ENCODE measurements at places on chromosomes 6 and 20.
A peak's percentile ranks its signal among the peaks of the same experiment; 100 is the strongest.

- no peak for DNase-seq
Observed at GRCh38 chr6:152905551-152906299, 77.1 kb downstream of the FBXO5 start.

DNA sequence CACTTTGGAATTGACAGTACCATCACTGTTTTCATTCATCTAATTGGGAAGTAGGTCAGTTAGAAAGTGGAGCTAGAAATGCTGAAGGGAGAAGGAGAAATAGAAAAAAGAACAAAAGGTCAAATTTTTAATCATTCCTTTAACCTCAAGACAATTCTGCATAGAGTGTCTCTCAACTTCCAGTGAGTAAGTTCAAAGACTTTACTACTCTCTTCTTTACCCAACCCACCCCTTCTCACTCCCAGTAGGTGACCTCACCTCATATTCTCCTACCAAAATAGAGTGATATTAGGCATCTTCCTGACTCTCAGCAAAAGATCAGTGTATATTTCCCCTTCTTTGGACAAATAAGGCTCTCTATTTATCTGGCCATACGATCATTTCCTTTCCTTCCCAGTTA is 340.0 kb upstream of the JAG1 start:
- DNase-seq = no peak

DNA sequence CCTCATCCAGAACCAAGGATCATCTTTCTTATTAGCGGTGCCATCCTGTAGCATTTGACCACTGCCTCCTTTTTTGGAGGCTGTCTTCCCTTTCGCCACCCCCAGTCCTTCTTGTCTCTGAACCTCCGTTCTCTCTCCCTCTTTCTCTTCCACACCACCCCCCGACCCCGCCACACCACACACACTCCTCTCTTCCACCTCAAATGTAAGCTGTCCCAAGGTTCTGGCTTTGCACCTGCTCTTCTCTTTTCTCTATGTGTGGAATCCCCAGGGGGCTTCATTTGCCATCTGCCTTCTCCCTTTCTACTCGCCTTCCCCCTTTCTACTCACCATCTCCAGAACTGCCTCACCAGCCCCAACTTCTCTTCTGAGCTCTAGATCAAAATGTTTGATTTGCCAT is 111.3 kb upstream of the CDYL start:
- DNase-seq = no peak

DNA sequence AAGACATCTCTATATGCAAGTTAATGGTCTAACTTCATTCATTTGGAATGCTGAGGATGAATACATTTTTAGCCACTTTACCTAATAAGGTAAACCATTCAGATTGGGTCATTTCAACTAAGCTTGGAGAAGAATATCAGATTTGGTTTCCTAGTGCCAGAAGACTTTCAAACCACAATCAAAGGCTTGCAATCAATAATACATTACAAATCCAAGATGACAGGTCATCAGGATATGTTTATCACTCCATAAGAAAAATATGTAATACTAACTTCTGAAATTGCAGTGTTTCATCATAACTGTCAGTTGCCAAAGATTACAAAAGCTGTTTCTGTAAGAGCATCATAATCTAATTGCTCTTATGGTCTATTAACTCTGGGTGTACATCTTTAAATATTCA is 654.0 kb downstream of the COL12A1 start:
- no peak for DNase-seq

DNA sequence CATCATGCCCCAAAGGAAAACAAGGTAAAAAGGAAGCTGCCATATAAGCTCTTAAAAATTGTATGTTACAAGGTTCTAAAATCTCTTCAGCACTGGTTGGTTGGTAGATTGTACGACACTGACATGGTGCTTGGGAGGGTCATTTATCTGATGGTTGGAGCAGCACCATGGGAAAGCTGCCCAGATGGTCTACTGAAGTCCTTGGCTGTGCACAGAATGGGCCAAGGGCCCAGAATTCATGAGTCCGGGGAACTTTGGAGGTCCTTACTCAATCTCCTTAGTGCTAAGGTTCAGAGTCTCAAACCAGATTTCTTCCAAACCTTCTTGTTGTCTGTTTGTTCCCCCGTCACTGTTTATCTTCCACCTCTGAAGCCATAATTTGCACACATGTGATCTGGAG is 314.4 kb downstream of the ESR1 start:
- no peak for DNase-seq

DNA sequence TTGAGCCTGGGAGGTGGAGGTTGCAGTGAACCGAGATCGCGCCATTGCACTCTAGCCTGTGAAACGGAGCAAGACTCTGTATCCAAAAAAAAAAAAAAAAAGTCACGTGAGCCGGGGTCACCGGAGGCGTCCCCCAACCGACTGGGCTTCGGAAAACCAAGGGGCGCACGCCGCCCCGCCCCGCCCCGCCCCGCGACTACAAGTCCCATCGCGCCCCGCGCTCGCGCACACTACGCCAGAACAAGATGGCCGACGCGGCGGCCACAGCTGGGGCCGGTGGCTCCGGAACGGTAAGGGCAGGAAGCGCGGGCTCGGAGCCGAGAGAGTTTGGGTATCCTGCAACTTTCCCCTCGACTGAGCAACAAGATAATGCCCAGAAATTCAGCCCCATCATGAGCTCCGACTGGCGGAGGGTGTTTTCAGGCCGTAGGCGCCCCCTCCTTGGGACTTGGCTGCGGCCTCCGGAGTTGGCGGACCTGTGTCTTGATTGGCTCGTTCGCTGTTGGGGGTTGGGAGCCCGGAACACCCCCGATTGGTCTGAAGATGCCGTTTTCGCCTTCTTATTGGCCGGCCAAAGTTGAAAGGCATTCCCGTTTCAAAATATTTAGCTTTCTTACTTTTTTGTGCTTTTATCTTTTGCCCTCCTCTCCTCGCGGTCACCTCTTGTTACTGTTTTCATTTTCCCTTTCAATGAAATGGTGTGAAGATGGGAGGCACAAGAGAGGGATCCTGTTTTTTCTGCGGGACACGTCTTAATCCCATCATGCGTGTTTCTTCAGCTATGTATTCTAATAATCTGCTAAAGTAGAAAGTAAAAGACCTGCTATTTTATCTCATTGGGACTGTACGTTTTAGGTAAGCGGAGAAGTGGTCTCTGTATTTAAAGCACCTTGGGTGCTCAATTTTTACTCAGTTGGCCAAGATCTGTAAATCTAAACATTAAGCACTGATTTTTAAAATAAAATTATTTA is at the start of gene TAF8:
Gene TAF8, plus strand, starts transcription at position 228 of the 971 bp plus-strand sequence. Its CDS starts 18 bp downstream, at position 246.
- DNase-seq = peak; percentile 60

- no peak for DNase-seq
Observed at GRCh38 chr6:100420711-100421110, 44.0 kb downstream of the SIM1 start.

- no peak for DNase-seq
Observed at GRCh38 chr6:166952567-166953486, 3.5 kb downstream of the RNASET2 start.

DNA sequence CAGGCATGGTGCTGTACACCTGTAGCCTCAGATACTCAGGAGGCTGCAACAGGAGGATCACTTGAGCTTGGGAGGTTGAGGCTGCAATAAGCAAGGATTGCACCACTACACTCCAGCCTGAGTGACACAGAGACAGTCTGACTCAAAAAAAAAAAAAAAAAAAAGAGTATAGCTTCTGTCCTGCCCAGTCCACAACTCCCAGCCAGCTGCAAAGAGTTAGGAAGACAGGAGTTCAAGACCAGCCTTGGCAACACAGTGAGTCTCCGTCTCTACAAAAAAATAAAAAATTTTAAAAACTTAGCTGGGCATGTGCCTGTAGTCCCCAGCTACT is 28.3 kb upstream of the TLDC2 start:
- DNase-seq = no peak

DNA sequence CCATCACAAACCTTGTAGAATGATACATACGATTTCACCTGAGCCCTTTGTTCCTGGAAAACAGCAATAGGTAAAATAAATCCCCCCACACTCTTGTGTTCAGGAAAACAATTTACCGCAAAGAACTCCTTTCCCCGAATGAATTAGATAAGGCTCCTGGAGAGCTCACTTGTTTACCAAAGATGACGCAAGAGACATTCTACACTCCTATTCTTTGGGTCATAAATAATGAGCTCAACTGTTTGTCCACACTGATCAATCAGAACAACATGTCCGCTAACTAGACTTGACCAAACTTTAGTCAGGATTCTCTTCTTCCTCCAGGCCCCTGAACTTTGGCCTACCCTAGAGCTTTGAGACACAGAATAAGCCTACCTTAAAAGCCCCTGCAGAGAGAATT is 271.9 kb upstream of the OPRM1 start:
- no peak for DNase-seq

GRCh38 chr20:47358672-47359529 is 2.4 kb upstream of the ZMYND8 start:
- DNase-seq = no peak

DNA sequence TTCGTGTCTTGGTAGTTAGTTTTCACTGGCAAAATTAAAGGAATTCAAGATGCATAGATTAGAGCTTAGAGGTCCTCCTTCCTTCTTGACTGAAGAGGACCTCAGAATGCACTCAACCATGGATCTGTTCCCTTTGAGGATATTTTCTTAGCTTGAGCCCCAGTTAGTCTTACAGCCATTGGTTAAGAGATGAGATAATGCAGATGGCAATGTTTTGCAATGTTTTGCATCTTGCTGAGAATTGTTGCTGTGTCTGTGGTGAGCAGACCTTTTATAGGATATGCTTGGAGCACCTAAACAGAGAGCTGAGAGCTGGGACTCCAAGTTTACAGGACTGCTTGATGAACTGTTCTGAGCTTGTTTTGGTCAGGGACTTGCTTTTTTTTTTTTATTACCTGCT is 107.5 kb downstream of the TMEM170B start:
- no peak for DNase-seq

DNA sequence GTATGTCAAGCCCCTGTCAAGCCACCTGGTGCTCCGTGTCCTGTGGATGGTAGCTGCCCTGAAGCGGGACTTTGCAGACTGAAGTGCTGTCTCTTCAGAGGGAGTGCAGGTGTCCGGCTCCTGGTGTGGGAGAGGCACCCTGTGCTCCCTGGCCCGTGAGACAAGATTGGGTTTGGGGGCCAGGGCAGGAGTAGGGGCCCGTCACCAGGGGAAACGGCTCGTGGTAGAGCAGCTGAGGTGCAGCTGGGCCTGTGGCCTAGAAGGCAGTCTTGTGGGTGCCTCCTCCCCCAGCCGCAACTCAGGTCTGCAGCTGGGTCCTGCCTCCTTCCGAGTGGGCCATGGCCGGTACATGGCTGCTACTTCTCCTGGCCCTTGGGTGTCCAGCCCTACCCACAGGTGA is at the start of gene PTCRA:
Gene PTCRA, plus strand, starts transcription at position 322 of the 400 bp plus-strand sequence. Its CDS starts 17 bp downstream, at position 339.
- DNase-seq = no peak

DNA sequence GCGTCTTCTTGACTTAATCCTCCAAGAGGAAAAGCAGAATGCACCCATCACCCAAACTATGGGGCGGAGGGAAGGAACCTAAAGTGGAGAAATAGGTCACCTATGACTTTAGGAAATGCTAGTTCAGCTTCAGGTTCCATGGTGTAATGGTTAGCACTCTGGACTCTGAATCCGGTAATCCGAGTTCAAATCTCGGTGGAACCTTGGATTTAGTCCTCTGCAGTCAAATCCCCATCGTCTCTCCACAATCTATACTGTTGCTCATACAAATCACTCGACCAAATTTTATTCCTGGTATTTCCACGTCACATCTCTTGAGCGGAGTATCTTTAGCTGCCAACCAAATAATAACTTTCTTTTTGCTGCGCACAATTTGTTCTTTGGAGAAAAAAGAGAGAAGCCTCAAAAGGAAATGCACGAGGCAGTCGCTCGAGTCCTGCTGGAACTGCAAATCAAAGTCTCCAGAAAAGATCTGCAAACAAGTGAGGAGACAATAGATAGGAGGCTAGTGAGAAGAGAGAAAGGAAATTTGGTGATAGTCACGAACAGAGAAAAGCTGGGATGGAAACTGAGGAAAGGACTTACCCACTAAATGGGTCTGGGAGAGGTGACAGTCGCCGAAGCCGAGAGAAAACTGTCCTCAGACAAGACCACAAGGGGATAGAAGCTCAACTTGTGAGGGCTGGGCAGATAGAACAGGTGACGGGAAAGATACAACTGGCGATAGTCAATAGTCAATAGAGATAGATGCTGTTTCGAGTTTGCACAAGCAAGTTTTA is 16.6 kb downstream of the POM121L2 start:
- no peak for DNase-seq

DNA sequence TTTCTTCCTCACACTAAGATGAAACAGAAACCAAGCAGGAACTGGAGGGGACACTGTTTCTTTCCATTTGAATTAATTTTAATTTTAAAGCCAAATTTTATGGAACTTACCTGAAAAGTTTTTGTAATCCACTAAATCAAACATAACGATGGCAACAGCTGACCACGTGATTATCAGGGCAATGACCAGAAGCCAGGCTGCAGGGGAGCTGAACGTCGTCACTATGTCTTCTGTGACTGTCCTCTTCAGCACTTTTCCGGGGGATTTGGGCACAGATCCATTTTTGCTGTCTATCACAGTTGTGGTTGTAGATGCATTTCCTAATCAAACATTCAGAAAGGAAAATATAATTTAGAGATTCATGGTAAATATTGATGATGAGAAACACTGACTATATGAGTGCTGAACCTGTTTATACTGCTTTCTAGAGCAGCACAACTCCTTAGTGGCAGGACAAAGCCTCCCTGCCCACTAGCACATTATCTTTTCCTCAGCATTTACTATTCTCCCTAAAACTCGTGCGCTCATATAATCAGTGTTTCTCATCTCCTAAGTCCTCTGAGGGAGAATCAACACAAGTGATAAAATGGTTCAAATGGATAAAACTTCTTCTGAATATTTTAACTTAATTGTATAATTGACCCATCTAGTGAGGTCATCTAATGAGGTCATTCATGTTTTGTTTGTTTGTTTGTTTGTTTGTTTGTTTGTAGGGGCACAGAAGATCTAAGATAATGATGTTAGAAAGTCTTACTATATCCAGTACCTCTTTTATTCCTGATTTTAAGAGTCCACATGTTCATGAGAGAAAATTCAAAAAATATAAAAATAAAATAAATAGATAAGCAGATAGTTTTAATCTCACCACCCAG is 65.7 kb downstream of the TRDN start:
- no peak for DNase-seq

- DNase-seq = no peak
Observed at GRCh38 chr6:129980821-129981220, 37.6 kb upstream of the L3MBTL3 start.

DNA sequence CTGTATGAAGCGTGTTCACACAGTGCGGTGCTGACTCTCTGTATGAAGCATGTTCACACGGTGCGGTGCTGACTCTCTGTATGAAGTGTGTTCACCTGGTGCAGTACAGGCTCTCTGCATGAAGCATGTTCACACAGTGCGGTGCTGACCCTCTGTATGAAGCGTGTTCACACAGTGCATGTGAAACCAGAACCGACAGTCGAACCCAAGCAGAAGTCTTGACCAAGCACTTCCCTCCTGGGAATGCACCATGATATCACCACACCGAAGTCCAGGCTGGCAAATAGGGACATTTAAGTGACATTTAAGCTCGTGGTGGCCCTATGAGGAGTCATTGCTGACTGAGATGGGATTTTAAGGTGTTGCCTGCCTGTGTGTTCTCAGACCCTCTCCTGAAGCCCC is 11.3 kb upstream of the SERPINB1 start:
- DNase-seq = no peak
